ENCODE measurements at places on chromosomes 13 and 19.

DNA sequence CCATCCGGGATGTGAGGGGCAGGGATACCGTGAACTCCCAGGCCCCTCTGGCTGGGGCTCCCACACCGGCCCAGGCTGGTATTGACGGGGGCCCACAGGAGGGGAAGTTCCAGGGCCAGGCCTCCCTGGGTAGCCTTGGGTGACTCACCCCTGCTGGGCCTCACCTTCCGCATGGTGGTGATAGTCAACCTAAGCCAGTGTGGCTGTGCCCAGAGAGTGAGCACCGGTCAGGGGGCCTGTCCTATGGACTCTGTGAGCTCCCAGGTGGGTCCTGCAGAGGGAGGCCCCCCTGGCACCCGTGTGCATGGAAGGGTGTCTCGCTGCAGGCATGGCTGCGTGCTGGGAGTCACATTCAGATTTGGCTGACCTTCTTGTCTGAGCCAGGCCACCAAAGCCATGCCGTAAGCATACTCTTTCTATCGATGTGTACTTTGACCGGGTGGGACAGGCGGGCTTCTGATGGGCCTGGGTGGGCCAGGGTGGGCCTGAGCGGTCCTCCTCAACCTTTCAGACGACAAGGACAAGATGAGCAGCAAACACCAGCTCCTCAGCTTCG is 27.6 kb downstream of the DHX34 start:
- no peak for DNase-seq

DNA sequence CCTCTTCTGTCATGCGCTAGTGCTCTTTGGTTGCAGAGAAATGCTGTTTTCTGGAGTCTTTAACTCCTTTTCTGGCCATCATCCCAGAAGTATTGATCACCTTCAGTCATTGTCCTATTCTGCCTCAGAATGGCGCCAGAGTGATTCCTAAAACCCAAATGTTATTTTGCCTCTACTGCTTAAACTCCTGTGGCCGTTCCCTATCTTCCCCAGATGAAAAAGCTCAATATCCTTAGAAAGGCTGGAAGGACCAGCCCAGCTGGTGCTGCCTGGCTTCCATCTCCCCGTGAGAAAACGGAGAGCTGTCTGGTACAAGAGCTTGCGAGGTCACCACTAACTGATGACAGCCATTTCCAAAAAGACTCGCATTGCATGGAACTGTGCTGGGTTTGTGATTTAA is 179.1 kb downstream of the RBM26 start:
- DNase-seq: no peak

DNA sequence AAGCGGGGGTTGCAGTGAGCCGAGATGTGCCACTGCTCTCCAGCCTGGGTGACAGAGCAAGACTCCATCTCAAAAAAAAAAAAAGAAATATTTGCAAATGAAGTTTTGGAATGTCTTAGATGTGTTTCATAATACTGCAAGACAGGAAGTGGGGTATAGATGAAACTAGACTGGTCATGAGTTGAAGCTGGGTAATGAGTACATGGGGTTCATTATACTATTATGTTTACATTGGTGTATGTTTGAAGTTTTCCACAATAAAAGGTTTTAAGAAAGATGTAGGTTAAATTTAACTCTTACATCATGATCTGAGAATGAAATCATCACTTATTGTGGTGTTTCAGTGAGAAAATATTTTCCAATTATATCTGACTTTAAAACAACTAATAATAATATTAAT is 19.0 kb downstream of the FNDC3A start:
- DNase-seq: no peak

DNA sequence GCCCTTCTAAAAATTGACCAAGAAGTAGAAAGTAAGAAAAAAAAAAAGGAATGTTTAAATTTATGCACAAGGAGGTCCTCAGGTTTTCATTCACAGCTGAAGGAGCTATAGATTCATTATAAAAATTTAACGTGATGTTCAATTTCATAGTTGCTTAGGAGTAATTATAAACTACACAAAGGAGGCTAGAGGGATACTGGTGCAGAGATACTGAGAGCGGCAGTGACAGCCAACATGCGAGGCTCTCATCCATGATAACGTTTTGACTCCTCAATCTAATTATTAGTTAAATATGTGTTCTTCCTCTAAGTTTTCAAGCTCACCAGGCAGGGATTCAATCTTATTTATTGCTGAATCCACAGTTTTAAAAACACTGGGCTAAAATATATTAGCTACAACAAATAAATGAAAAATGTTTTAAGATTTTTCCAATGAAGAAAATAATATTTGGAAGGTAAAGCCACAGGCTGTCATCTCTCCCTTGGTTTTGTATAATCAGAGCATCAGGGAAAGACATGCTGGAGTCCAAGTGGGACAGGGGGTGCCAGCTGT is 49.8 kb upstream of the TRPC4 start:
- DNase-seq: no peak

- no peak for DNase-seq
Measured at GRCh38 chr19:13977803-13978202, 25.5 kb downstream of the DCAF15 start.

DNA sequence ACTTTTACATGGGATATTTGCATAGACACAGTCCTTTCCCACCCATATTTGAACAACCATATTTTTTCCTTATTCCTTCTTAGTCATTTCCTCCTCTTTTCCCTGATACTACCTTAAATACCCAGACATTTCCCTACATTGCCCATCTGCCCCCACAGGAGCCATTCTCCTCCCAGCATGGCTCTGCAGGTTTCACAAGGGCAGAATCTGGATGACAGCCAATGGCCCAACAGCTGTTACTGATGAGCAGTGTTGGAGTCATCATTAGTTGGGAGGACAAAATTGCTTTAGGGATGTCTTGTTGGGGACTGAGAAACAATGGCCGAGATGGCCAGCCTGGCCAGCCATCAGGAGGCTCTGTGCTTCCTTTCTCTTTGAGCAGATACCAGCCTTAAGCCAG is 209.5 kb downstream of the KLF5 start:
- no peak for DNase-seq

- no peak for DNase-seq
Measured at GRCh38 chr13:20394506-20394905, 131.2 kb downstream of the CRYL1 start.

DNA sequence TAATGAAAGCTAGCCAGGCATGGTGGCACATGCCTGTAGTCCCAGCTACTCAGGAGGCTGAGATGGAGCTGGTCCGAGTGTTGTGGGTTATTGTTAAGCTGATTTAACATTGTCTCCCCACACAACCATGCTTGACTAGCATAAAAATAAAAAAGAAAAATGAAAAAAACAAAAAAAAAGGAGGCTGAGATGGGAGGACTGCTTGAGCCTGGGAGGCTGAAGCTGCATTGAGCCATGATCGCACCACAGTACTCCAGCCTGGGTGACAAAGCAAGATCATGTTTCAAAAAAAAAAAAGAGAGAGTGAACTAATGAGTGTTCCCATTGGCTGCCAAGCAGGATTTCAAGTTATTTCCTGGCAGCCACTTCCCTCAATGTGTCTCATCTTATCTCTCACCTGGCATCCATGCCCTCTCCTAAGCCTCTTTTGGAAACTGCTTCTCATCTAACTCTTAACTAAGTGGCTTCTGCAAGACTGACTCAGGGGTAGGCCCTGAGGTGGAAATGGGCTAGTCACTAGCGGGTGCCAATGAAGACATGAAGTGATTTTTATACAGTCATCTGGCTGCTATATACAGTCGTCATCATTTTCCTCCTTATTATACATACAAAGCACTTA is 4.9 kb downstream of the THAP8 start:
- DNase-seq: no peak

GRCh38 chr19:38713227-38713649 is 31.0 kb downstream of the CAPN12 start:
- DNase-seq: no peak

All from C1 segment of cervical spinal cord (tissue), 14 donors.